ENCODE measurements at places on chromosomes 6 and 20.

DNA sequence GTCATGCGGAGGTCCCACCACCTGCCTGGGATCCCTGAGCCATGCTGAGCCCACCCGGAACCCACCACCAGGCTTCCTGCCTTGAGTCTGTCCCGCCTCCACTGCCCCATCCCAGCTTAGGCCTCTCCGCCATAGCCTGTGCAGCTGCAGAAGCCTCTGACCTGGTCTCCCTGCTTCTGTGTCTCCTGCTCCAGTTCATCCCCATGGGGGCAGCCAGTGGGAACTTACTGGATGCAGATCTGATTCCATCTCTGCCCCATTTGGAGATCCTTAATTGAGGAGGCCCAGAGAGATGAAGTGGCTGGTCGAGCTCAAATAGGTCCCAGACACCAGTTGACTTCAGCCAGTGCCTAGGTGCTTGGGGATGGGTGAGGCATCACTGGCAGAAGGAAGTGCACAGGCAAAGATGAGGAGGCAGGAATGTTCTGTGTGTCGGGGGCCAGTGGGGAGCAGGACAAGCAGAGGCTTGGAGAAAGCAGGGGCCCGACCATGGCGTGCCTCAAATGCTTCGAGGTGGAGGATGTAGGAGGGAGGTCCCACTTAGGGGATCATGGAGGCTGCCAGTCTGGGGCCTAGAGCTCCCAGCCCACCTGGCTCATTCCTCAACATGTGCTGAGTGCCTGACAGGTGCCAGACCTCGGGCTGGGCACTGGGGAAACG, 112.8 kb downstream of the TOX2 start:
- no peak for DNase-seq

GRCh38 chr6:25169961-25170360, 109.2 kb upstream of the CARMIL1 start:
- DNase-seq = no peak

DNA sequence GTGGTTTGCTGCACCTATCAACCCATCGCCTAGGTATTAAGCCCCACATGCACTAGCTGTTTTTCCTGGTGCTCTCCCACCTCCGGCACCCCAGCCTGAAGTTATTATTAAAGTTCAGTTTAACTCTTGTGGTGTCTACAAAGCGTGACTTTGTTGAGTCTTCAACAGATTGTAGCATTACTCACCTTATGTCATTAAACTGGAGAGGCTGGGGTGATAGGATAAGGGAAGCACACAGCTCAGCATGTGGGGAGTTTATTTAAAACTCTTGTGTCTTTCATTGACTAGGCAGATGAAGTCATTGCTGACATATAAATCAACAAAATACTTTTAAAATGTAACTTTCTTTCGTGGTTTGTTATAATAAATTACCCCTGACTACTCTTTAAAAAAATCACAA, 84.7 kb upstream of the GCM1 start:
- no peak for DNase-seq

DNA sequence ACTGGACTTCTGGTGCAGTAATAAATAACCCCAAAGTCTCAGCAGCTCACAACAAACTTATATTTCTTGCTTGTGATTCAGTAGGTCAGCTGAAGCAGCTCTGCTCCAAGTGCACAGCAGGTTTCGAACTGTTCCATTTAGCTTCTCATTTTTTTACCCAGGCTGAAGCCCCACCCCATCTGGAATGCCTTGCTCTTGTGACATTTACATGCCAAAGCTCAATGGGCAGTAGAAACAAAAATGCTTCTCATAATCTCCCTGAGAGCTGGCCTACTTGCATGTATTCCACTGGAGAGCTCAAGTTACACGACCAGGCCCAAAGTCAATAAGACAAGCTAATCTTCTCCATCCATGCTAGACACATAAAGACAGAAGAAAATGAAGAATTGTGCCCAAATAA, 165.2 kb downstream of the HAO1 start:
- no peak for DNase-seq

DNA sequence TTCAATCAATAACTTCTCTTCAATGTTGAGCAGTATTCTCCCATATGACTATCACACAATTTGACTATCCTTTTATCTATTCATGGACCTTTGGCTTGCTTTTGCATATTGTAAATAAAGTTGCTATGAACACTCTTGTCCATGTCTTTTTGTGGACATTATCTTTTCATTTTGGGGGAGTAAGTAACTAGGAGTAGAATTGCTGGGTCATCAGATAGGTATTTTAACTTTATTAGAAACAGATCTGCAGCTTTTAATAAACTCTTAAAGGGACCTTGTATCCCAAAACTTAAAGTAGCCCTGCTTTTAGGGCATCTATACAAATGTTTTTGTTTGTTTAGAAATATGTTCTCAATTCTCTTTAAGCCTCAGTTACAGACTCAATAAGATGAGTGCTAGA, 614.2 kb upstream of the CITED2 start:
- no peak for DNase-seq

DNA sequence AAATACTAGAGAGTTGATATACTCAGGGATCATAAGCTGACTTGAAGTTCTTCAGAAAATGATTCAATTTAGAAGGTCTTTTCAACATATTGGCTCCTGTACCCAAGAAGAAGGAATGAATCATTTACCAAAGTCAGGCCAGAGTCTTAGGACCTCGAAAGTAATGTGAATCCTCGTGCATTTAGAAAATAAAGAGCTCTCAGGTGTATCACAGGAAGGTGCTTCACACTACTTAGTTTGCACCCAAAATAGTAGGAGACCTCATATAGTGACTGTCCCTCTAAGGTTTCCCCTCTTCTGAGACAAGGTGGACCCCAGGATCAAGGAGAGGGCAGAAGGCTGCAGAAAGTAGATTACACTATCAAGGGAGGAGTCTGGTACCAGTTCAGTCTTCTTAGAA, 71.8 kb downstream of the F13A1 start:
- no peak for DNase-seq

DNA sequence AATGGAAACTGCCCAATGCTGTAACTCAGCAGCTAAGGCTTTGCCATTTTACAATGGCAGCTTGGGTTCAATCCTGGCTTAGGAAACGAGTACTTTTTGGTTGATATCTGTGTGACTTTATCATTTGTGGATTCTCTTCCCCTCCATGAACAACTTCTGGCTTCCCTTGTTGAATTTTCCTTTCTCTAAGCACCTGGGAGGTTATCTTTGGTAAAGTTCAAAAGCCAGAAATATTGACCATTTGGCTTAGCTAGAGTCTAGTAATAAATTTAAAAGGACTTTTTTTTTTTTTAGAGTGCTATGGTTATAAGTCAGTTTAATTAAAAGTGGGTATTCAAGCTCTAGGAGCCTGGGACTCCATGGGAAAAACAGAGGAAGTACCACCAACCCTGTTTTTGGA, 31.7 kb upstream of the TPD52L1 start:
- DNase-seq = no peak

DNA sequence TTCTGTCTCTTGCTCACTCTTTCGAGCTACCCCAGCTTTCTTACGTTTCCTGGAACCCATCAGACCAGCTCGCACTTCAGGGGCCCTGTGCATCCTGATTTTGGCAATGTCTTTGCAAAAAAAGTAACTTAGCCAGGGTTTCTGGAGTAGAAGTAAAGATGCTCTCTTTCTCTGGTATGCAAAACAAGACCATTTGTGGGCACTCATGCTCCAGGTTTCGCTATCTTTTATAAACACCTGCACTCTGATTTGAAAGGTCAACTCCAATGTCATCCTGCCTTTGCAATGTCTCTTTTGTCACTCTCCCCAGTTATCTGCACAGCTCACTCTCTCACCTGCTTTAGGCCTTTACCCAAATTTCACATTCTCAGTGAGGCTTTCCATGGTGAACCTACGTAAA, 869.1 kb downstream of the QKI start:
- no peak for DNase-seq

GRCh38 chr6:53767941-53768340, 26.9 kb upstream of the LRRC1 start:
- DNase-seq = no peak

Measured in NCI-H748 treated with DMSO at 0.1 percent for 48 hours (cell line).